ENCODE measurements at places on chromosomes 6 and 20. TPM values are rescaled to one million over a fixed set of nuclear protein-coding genes. Genes with fewer than 3 reads are reported as not detected.
A peak's percentile ranks its signal among the peaks of the same experiment; 100 is the strongest.

PI16 gene
- 24.7 TPM for total RNA-seq

DNA sequence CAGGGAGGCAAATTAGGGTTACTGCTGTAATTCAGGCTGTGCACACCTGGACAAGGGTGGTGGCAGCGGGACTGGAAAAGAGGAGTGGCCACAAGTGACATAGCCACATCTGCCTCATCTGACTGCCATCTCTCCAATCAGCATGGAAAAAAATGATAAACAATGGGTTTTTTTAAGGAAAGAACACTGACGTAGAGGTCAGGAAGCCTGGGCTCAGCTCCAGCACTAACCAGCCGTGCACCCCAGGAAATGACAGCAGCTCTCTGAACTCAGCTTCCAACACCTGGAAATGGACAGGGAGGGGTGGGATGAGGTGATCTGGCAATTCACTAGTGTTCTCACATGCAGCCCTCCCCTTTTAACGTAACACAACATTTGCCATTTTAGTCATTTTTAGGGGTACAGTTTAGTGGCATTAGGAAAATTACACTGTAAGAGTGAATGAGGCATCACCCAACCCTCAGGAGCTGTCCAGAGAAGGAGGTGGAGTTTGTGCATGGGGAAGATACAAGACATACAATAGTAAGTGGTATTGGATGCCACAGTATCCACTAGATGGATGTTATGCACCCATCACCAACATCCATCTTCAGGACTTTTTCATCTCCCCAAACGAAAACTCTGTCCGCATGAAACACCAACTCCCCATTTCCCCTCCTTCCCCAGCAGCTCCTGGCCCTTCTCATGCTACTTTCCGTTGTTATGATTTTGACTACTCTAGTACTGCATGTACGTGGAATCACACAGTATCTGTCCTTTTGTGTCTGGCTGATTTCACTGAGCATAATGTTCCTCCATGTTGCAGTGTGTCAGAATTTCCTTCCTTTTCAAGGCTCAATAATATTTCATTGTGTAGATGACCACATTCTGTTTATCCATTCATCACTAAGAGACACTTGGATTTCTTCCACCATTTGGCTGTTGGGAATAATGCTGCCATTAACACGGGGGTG lies 215.5 kb upstream of the ECI2 start:
- DNase-seq = no peak

DNA sequence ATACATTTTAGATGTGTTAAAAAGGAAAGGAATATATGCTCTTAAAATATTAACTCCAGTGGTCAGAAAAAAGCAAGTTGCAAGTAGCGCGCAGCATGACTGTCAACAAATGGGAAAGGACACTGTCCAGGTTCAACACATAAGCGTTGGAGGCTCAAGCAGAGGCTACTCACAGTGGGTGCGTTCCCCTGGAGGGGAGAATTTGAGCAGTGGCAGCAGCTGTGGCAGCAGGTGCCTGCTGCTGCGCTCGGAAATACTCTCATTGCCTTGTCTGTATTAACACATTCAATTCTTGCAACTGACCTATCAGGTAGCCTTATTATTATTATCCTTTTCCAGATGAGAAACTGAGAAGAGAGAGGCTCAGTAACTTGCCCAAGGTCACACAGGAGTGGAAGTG lies 21.9 kb upstream of the CCN6 start:
- DNase-seq = no peak

- DNase-seq = no peak
These were observed 23.9 kb upstream of the CD164 start for GRCh38 chr6:109406196-109406595.

PNLDC1 gene
- 11.4 TPM for total RNA-seq

TCF21 gene
- 4.8 TPM for total RNA-seq

DNA sequence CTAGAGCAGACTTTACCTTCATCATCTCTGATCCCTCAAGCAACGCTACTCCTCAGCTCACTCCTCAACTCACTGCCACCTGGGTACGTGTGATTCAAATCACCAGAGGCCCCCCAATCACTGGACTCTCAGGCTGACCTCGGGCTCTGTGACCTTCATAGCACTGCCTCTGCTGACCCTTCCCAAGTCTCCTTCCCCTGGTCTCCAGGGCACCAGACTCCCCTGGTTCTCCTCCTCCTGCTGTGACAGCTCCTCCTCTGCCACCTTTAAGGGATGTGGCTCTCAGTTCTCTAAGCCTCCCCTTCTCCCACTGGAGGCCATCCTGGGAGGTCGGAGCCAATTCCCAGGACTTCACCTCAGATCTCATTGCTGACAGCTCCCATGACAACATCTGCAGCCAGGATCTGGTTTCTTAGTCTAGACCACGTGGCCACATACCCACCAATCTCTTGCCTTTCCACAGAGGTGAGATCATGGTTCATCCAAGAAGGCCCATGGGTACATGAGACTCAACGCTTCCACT lies 90.4 kb downstream of the NFATC2 start:
- no peak for DNase-seq

SIRPD gene
- total RNA-seq = 19.1 TPM

RPRD1B gene
- total RNA-seq = 50.5 TPM

- no peak for DNase-seq
These were observed 111.9 kb downstream of the ANKRD60 start for GRCh38 chr20:58116505-58116904.

- DNase-seq = no peak
These were observed 66.3 kb downstream of the NOL4L start for GRCh38 chr20:32518593-32519380.

TNFAIP3 gene
- 12.6 TPM for total RNA-seq

DNA sequence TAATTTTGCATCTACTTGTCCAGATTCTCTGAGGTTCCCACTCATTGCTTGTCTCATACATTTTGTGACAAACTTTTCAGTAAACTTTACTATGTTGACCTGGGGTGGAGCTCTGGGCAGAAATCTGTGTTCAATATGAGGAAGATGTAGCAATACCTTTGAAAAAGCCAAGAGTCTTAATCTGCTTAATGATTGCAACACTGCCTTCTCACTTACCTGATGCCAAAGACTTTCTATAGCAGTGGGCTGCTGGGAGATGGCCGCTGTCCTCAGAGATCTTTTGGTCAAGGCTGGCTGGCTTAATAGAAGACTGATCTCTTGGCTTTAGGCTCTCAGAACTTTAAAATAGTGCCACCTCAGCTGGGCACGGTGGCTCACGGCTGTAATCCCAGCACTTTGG lies 70.1 kb upstream of the RBM24 start:
- DNase-seq = no peak

DNA sequence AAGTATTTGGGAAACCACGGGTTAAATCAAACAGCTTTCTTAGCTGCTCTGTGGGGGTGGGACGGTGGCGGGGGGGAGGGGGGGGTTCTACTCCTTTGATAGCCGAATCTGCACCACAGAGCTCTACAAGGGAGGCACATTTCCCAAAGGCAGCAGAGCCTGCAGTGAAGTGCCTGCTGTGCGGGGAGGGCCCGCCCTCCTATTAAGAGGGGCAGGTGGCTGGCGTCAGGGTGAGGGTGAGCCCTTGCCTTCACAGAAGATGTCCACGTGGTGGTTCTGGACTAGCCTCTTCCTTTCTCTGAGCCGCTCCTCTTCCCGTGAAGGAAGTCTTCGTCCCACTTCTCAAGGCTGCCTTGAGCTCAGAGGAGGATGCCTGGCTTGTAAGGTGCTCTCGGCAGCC lies 174.9 kb upstream of the THBS2 start:
- no peak for DNase-seq

GRCh38 chr6:150361876-150362275 lies 6.9 kb upstream of the IYD start:
- no peak for DNase-seq

- no peak for DNase-seq
These were observed 76.6 kb downstream of the DZANK1 start for GRCh38 chr20:18390201-18390600.

ETV7 gene
- total RNA-seq = 0.68 TPM

DNA sequence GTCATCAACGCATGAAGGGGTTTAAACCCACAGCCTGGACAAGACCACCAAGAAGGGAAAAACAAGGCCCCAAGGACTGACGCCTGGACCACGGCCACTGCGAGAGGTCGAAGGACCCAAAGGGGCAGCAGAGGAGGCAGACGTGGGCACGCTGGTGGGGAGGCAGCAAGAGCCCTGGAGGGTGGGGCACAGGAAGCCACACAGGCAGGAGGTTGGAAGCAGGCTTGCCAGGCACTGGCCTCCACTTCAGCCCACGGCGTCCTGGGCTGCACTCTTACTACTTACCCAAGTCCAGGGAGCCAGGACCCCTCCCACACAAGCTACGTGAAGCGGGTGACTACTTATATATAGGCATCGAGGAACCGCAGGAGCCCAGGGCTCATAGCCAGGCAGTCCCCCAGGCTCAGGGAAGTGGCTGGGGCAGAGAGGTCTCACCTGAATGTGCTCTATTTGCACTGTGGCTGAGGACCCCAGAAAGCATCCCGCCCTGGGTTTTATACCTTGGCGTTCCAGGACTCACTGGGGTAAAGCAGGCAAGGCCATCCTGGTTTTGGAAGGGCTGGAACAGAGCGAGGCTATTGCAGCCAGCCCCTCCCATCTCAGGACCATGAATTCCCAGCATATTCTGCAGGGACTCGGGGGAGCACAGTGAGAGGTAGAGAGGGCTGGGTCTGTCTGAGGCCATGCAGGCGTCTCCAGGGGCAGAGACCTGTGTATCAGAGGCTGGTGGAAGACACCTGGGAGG lies 113.8 kb upstream of the AFDN start:
- DNase-seq = no peak

GRCh38 chr6:111657146-111657545 lies 51.5 kb upstream of the TRAF3IP2 start:
- no peak for DNase-seq

SNX5 gene
- 110 TPM for total RNA-seq

C20orf144 gene
- 40.0 TPM for total RNA-seq

GPSM3 gene
- 5.4 TPM for total RNA-seq

DNA sequence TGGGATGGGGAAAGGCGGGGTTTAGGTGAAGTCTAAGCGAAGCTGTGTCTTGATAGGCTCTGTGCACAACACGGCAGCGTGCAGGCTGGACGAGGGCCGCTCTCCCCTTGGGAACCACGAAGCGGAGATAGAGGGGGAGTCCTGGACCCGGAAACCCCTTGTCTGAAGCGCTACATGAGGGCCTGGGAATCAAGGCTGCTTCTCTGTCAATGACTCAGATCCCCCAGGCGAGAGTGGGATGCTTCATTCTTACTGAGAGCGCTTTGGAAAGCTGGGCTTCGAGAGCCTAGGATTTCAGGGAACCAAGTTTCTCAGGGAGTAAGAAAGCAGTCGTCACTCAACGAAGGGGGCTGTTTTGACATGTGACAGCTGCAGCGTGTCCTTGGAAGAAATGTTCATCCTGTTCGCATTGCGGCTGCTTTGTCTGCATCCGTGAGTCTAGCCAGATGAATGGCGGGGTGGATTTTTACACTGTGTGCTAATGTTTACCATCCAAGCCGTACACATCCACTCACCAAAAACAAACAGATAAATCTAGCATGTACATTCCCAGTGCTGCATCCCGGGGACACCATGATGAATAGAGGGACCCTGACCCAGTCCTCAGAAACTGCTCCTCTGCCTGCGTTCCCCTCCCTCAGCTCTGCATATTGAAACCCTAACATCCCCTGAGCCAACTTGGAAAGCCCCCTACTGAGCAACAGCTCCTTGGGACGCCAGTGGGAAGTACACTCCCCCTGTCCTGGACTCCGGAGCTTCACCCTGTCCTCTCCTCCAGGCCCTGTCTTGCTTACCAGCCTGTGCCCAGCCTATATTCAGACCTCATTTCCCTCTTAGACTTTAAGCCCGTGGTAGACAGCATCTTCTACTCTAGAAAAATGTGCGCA lies 24.5 kb upstream of the RTF2 start:
- DNase-seq = no peak

- DNase-seq = peak; percentile 41
These were observed 24.3 kb upstream of the CDYL start for GRCh38 chr6:4751823-4752464.

DNA sequence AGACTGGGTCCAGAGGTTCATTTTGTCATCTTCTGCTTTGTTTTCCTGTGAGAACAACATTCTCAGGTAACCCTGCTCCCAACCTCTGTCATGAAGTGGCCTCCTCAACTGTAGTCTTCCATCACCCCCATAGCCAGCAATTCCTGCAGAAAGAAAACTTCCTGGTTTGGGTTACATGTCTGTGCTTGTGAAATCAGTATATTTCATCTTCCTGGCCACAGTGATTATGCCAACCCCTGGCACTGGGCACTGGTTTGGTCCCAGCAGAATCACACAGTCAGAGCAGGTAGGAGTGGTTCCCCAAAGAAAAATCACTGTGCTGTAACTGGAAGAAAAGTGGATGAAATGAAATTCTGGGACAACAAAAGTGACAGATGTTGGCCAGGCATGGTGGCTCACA lies 52.5 kb downstream of the CRYBG1 start:
- DNase-seq = no peak

- DNase-seq = no peak
These were observed 5.3 kb upstream of the DNAAF9 start for GRCh38 chr20:3412600-3413392.

DNA sequence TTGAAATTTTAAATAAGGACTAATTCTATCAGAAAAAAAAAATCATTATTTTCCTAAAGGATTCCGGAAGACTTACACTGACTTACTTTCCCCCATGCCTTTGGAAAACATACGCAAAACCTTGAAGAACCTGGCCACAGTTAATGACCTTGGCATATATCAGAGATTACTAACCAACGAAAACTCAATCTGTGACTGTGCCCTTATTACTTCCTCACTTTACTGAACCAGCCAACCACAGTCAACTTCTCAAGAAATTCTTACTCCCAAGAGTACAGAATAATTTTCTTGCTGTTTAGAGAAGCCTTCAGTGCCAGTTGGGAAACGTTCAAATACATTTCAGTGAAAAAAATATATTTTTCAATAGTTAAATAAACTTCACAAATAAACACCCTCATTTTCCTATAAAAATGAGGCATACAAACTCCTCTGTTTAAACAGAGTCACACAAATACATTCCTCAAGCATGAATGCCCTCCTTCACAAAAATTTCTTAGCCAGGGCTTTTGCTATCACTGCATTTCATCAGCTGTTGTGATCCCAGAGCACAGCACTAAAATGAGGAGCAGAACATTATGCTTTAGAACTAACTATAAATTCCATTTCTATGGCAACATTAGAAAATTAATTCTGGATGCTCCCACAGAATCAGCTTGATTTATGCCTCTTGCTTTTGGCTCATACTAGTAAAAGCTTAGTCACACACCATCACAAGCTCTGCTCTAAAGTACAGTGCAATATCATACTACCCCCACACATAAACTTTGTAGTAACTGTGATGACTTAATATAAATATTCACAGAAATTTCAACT lies 117.6 kb downstream of the DST start:
- DNase-seq = no peak

MCHR2 gene
- not detected for total RNA-seq

- no peak for DNase-seq
These were observed 646.5 kb downstream of the TENT5A start for GRCh38 chr6:81105998-81106397.

PEDS1 gene
- total RNA-seq = 45.5 TPM

DNA sequence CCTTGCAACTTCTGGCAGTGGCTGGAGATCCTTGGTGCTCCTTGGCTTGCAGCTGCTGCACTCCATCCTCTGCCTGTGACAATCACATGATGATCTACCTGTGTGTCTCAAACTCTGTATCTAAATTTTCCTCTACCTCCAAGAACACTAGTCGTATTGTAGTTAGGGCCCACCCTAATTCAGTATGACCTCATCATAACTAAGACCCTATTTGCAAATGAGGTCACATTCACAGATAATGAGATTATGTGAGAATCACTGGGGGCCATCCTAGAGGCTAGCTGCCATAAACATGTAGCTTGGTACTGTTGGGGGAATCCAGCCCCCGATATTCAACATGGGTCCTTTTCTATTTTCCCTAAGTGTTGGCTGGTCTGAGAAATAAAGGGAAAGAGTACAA lies 183.0 kb upstream of the SMLR1 start:
- DNase-seq = no peak
